ENCODE measurements at places on chromosomes 12 and 14. TPM values are rescaled to one million over a fixed set of nuclear protein-coding genes. Genes with fewer than 3 reads are reported as not detected.

SERPINA3 gene
- 100 TPM for polyA plus RNA-seq

CCDC184 gene
- polyA plus RNA-seq = 1.4 TPM

GZMH gene
- 3.1 TPM for polyA plus RNA-seq

TMEM253 gene
- 0.43 TPM for polyA plus RNA-seq

PLEKHG3 gene
- 11.0 TPM for polyA plus RNA-seq

AJUBA gene
- polyA plus RNA-seq = 7.2 TPM

CLEC4D gene
- 39.2 TPM for polyA plus RNA-seq

OTX2 gene
- polyA plus RNA-seq = not detected

SUSD6 gene
- polyA plus RNA-seq = 16.0 TPM

PLBD1 gene
- polyA plus RNA-seq = 9.5 TPM

IRAK3 gene
- 7.8 TPM for polyA plus RNA-seq

MDGA2 gene
- polyA plus RNA-seq = 0.03 TPM

SYNDIG1L gene
- polyA plus RNA-seq = 1.2 TPM

DNAH10 gene
- 2.4 TPM for polyA plus RNA-seq

SYCP3 gene
- 0.89 TPM for polyA plus RNA-seq

ESR2 gene
- polyA plus RNA-seq = 0.11 TPM

FOXG1 gene
- 0.02 TPM for polyA plus RNA-seq

FSCB gene
- not detected for polyA plus RNA-seq

CDCA3 gene
- polyA plus RNA-seq = 2.2 TPM

Measured in lung (tissue), 17 donors.